ENCODE measurements at places on chromosomes 4 and X.
A peak's percentile ranks its signal among the peaks of the same experiment; 100 is the strongest.

GRCh38 chrX:12467321-12467720, 323.9 kb upstream of the PRPS2 start:
- DNase-seq, result no peak

DNA sequence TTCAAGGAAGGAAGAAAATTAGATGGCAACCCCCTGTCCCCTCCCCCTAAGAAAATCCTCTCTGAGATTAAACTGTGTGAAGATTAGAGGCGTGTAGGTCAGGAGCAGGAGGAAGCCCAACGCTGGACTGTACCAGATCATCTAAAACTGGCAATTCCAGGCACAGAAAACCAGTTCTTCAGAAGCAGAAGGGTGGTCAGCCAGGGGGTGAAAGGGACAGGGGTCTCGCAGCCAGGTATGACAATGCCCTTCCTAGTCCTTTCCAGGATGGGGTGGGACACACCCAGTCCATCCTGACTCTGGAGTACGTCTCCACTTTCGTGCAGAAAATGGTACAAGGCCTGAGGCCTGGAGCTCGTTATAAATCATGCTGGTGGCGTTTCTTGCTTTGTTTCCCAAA, 3.3 kb upstream of the RHOH start:
- DNase-seq, result no peak

- no peak for DNase-seq
Observed at GRCh38 chr4:126761947-126762662, 870.7 kb upstream of the INTU start.

- DNase-seq, result no peak
Observed at GRCh38 chr4:30952526-30953219, 232.5 kb downstream of the PCDH7 start.

GRCh38 chr4:55733932-55734331, 85.7 kb upstream of the EXOC1L start:
- DNase-seq, result no peak

- DNase-seq, result no peak
Observed at GRCh38 chr4:57443308-57443707, 333.1 kb upstream of the IGFBP7 start.

- peak; percentile 2 for DNase-seq
Observed at GRCh38 chrX:71181558-71181909, 36.9 kb downstream of the NLGN3 start.

DNA sequence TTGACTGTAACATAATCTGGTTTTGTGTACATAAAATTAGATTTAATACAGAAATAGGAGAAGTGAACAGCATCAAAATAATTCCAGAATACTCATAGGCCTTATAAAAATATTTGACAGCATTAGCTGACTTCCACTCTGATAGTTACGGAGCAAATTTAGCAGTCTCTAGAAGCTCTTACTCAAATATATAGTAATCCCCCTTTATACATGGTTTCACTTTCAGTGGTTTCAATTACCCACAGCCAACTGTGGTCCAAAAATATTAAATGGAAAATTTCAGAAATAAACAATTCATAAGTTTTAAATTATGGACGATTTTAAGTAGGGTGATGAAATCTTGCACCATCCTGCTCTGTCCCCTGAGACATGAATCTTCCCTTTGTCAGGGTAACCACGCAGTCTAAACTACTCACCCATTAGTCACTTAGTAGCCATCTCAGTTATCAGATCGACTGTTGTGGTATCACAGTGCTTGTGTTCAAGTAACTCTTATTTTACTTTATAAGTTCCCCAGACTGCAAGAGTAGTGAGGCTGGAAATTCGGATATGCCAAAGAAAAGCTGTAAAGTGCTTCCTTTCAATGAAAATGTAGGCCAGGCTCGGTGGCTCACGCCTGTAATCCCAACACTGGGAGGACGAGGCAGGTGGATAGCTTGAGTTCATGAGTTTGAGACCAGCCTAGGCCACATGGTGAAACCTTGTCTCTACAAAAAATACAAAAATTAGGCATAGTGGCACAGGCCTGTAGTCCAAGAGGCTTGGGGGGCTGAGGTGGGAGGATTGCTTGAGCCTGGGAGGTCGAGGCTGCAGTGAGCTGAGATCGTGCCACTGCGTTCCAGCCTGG, 17.2 kb upstream of the RTL9 start:
- no peak for DNase-seq

DNA sequence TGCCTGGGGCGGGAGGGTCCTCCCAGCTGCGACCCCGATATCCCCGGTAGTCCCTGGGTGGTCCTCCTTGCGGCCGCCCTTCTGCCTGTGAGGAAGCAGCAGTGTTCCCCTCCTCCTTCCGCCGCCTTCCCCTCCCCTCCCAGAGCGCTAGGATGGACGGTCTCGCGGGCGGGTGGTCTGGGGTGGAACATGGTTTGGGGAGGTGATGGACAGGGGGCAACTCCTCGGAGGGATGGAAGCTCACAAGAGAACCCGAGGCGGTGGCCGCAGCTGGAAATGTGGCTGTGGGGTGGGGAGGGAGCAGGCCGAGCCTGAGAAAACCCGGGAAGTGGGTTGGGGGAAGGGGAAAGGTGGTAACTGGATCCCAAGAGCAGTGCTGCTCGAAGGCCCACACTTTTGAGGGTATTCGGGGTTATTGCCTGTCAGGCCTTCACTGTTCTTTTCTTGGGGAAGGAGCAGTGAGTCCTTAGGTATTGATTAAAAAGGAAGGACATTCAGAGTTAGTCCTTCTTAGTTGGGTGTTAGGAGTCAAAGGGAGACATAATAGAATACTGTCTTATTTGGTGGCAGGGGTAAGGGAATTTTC, 581 bp downstream of the UBE2K start:
- peak; percentile 31 for DNase-seq

GRCh38 chr4:70927502-70928137, 25.5 kb downstream of the MOB1B start:
- no peak for DNase-seq

DNA sequence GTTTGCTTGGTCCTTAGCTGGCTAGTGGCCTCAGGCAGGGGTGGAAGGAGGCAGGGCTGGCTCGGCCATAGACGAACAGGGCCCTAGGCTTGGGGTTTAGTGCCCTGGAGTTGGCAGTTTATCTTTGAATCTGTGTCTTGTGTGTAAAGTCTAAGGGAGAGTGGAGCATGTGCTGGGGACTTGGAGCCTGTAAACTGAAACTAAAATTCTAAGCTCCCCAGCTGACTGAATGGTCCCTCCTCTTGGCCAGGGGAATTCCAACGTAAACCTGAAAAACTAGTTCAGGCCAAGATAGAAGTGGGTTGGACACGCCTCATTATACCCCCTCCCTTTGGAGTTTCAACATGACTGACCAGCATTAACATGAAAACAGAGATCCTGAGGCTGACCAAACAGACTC, 46.1 kb upstream of the GPR78 start:
- DNase-seq, result no peak

DNA sequence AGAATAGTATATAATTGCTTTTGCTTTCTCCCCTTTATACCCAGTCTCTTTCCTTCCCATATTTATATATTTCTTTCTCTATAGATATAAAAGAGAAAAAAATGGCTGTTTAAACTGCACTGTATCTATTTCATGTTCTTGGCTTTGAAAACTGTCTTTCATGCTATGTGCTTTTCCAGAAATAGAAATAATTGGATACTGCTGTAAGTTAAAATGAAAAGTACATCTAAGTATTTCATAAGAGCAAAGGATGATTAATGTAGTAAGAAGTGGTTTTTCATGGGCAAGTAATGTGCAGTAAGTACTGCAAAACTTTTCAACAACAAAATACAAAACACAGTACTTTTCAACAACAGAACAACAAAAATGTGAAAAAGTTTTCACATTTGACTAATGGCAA, 237.9 kb downstream of the SNCA start:
- DNase-seq, result no peak

DNA sequence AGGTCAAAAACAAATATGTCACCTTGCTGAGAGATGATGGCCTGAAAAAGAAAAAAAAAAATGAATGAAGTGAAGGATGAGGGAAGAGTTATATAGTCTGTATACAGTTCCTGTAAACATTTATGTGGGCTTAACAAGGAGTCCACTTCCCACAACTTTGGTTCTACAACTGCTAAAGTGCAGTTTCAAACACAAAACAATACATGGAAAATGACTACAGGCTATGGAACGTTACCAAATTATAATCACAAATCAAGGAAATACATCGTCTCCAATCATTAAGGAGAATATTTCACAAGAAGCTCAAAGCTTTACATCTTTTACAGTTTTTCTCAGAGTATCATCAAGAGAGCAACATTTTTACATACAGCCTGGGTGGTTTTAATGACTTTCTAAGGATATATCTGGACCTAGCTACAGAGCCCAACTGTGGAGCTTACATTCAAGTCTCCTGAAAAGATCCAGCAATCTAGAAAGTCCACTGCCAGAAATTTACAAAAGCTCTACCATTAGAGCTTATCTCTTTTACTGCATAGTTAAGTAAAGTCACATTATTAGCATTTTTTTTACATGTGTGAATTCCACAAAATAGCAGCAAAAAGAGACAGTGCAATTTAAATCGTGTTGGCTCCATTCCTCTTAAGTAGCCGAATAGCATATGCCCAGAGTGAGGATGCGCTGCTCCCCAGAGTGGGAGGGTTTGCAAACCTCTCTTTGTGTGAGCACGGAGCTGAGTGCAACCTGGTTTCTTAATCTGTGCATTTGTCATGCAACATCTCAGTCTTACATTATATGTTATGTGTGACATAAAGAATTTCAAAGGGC, 128.3 kb downstream of the MANBA start:
- no peak for DNase-seq

GRCh38 chr4:5988086-5988845, 30.0 kb downstream of the C4orf50 start:
- DNase-seq, result no peak

DNA sequence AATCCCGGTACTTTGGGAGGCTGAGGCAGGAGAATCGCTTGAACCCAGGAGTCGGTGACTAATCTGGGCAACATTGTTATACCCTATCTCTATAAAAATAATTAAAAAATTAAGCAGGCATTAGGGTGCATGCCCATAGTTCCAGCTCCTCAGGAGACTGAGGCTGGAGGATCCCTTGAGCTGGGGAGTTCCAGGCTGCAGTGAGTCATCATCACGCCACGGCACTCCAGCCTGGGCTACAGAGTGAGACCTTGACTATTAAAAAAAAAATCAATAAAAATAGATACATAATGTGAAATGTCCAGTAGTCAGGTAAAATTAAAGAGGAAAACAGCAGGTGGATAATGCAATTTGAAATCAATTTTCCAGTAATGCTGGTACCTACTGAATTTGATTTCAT, 14.6 kb downstream of the ADGRL3 start:
- DNase-seq, result no peak

- DNase-seq, result no peak
Observed at GRCh38 chr4:179615704-179616103, 2173.5 kb upstream of the AGA start.

- DNase-seq, result no peak
Observed at GRCh38 chr4:111961809-111962208, 183.4 kb upstream of the FAM241A start.

DNA sequence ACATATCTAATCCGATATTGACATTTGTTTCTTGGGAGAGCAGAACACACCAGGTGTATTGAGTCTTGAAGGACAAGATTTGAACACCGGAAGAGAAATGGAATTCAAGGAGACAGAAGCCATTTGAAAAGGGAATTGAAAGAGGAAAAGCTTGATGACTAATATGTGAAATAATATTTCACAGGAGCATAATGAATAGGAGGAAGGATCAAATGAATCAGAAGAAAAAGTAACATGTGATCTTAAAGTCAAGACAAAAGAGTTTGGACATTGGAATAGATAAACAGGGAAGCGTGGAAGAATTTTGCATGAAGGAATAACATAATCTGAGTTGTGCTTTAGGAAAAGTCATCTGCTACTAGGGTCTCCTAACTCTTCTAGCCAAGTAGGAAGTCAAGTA, 145.5 kb upstream of the PDHA2 start:
- DNase-seq, result no peak

- no peak for DNase-seq
Observed at GRCh38 chr4:160319221-160319867, 1216.5 kb downstream of the RAPGEF2 start.

GRCh38 chr4:184148738-184149637, 68.7 kb downstream of the ENPP6 start:
- DNase-seq, result no peak

- DNase-seq, result no peak
Observed at GRCh38 chr4:19402581-19403065, 849.1 kb upstream of the SLIT2 start.

DNA sequence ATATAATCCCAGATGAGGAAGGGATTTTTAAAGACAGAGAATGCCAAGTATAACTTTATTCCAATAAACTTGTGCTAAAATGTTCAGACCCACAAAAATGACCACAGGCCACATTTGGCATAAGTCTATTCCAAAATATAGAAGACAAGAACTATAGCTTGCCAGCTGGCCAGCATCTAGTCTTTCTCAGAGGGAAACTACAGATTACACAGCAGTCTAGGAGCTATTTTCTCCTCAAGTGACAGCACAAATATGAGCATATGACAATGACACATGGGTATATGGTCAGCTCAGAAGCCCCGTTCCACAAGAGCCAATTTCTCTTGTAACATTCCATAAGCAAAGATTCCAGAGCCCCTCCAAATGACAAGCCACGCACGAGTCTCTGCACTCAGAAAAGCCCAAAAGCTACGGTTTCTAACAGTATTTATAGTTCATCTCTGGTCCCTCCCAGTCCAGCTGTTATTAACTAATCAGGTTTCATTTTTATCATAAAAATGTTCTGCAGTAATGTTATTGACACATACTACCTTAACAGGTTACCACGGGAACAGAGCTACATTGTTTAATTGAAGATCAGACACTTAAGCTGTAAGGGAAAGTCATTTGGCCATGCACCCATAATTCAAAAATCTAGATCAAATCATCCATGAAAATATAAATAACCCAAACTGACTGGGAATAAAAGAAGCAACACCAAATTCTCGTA, 70.3 kb downstream of the RAB28 start:
- no peak for DNase-seq

DNA sequence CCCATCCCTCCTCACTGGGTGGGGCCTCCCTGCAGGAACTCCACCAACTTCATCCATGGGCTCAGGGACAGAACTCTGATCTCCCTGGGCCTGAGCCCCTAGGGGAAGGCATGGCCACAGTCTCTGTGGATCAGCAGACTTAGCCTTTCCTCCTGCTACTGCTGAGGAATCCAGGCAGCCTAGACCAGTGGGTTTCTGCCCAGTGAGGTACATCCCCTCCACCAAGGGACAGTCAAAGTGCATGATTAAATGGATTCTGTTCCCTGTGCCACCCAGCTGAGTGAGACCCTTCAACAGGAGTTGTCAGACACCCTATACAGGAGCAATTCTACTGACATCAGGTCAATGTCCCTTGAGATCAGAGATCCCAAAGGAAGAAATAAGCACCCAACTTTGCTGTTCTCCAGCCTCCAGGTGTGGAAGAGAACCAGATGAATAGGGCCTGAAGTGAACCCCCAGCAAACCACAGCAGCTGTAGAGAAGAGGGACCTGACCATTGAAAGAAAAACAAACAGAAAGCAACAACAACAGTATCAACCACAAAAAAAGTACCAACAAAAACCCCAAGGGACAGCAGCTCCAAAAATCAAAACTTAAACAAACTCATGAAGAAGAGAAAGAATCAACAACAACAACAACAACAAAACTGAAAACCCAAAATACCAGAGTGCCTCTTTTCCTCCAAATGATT, 84.8 kb downstream of the CHIC1 start:
- no peak for DNase-seq

- DNase-seq, result no peak
Observed at GRCh38 chr4:170079981-170080380, 9.8 kb downstream of the AADAT start.

- DNase-seq, result no peak
Observed at GRCh38 chr4:185709802-185710486, 102.0 kb downstream of the SORBS2 start.
